ENCODE measurements at places on chromosomes 6 and 20.

DNA sequence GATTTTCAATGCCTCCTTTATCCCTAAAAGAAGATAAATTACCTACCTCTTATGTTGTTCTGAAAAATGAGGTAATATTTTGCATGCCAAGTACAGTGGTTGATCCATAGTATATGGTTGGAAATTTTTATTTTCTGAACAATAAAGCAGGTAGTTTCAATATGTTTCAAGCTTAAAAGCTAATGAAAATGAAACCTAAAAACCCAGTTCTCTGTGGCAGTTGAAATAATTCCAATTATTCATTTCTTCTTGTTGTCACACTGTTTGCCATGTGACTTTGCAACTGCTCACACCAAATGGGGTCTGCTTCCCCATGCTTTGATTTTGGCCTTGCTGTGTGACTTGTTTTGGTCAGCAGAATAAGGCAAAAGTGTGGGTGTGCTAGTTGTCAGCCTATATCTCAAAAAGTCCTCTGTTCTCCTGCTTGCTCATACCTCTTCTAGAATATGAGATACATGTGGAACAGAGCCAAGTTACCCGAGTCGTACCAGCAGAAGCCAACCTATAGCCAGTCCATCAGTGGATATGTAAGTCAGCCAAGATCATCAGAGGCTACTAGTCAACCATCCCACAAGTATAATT is 197.2 kb upstream of the THEMIS start:
- peak; percentile 9 for DNase-seq

DNA sequence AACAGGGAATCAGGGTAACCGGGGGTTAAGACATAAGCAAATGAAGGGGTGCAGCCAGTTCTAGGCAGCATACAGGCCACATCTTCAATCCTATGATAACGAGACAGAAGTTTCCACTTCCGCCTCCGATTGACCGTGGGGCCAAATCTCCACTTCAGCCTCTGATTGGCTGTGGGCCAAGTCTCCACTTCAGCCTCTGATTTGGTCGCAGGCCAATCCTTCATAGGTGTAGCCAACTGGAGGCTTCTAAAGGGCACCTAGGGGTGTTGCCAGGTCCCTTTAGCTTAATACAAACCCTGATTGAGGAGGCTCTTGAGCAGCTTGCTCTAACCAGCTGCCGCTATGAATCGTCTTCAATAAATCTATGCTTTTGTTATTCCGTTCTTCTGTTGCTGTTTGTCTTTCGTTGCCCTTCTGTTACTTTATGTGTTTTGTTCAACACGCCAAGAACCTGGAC is 2.1 kb upstream of the ERGIC3 start:
- DNase-seq = peak; percentile 50

- no peak for DNase-seq
These were observed 84.1 kb downstream of the SLC23A2 start for GRCh38 chr20:4916971-4917881.

DNA sequence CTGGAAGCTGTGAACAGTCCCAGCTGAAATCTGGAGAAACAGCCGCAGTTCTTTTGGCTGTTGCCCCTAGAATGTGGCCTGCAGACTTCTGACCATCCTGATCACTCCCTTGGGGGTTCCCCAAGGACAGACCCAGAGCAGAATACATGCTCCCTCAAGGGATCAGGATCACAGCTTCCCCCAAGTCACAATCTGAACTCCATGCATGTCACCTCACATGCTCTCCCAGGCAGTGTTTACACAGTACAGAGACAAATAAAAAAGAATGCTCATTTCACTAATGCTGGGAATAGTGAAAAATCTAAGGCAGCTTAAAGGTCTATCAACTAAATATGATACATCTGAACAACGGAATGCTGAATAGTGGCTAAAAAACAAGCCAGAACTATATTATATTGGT is 20.5 kb downstream of the SPAG4 start:
- DNase-seq = no peak

- no peak for DNase-seq
These were observed 4.8 kb upstream of the ZMYND8 start for GRCh38 chr20:47361057-47361915.

- no peak for DNase-seq
These were observed 28.4 kb downstream of the MDGA1 start for GRCh38 chr6:37669306-37669705.

- no peak for DNase-seq
These were observed 79.3 kb upstream of the AGPAT4 start for GRCh38 chr6:161353208-161353613.

DNA sequence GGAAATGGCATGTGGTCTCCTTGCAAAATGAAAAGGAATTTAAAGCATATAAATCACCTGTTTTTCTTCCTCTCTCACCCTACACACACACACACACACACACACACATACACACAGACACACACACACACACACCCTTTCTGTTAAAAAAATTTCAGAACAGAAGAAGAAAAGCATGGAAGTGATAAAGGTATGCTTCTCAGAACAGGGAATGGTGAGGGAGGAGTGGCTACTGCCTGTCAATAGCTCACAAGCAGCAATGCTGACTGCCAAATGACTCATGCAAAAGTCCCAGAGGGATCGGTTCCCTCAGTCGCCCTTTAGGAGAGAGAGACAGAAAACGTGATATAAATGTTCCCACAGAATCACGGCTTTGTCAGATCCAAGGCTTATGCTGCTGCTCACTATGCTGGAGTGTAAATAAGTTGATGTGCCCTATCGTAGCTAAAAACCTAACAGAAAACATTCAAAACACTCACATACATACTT is 102.6 kb downstream of the IBTK start:
- no peak for DNase-seq

DNA sequence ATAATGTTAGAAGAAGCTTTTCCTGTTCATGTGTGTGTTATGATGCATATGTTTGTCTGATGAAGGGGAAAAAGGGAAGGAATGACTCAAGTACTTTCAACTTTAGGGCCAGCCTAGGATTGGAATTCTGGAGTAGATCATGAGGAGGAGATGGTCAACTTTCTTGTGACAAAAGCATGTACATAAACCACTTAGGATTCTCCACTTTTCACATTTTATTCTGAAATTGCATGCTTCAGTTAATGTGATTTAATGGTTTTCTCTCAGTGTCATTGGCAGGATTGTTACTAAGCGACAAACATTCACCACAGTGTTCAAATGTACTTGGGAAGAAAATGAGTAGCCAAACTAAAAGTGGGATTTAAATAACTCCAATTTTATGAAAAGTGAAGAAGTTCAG is 80.1 kb downstream of the UTRN start:
- no peak for DNase-seq

GRCh38 chr6:20463396-20463795 is 61.7 kb downstream of the E2F3 start:
- DNase-seq = no peak

DNA sequence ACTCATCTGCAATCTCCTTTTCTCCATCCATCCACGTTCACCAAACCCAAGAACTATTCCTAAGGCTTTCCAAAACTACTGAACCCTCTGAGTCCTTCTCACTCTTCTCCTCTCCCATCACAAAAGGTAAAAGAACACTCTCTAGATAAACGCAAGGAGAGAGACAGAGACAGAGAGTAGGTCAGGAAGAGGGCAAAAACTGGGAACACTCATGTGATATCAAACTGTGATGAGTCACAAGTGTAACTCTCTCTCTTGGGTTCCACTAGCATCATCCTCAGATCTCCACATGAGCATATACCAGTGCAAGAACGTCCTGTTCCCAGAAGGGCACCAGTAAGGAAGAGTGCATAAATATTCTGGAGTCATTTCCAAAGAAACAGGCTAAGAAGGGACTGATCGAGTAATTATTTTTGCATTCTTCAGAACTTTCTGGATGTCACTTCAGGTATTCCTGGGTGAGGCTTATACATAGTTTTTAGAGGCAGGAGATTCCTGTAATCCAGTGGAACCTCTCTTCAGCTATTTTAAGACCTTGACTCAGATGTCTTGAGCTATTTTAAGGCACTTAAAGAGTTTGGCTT is 47.3 kb upstream of the STXBP5 start:
- DNase-seq = no peak

DNA sequence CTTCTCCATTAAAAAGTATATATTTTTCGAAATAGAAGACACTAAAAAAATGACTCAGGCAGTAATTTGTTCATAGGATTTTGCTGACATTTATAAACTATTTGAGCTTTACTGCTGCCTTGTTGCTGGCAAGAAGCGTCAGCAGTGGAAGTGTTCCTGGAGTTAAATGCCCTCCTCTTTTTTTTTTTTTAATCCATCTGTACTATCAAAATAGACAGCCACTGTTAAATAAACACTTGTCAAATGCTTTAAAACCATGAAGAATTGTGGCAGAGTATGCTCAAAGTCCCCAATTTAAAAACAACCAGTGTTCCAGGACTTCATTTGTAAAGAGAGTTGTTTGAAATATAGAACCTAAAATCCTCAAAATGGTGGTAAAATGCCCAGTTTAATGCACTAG is 253.8 kb downstream of the NKAIN2 start:
- no peak for DNase-seq

DNA sequence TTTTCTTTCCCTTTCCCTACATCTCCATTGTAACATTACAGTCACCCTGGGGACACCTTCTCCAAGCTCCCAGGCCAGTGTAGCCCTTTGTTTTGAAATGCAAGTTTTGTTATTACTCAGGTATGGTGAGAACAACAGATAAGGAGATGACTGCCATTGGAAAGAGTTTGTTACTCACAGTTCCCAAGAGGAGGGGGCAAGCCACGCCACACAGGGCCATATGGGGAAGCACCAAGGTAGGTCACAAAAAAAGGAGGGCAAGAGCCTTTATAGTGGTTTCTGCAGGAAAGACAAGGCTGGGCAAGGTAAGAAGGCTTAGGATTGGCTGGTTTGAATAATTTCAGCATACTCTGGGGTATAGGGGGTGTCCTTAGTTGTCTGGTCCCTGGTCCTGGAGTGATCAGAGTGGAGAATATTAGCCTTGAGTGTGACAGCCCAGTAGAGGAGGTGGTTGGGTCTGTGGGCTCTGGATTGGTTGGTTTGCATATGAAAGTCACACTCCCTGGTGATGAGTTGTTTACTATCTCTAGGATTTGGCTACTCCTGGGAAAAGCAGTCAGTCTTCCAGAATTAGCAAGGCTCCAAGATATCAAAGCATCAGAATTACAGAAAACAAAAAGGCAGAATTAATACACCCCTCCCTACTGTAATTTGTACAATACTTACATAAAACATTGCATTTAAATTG is 33.1 kb upstream of the SMLR1 start:
- DNase-seq = peak; percentile 15

- no peak for DNase-seq
These were observed 1188.0 kb downstream of the GRIK2 start for GRCh38 chr6:102581378-102582124.

DNA sequence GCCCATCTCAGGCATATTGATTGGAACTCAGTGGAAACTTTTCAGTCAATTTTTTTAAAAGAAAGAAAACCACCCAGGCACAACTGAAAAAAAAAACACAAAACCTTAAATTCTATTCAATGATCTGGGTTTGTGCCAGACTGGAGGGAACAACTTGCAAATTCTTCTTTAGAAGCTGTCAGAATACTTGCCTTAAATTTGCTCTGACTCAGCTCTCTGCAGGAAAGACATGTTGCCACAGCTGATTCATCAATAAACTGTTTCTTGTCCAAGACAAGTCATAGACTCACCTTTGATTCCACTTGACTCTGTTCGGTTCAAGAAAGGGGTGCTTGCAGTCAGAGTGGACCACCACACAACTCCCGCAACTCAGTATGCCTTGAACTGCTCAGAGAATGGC is 117.8 kb upstream of the F13A1 start:
- no peak for DNase-seq

DNA sequence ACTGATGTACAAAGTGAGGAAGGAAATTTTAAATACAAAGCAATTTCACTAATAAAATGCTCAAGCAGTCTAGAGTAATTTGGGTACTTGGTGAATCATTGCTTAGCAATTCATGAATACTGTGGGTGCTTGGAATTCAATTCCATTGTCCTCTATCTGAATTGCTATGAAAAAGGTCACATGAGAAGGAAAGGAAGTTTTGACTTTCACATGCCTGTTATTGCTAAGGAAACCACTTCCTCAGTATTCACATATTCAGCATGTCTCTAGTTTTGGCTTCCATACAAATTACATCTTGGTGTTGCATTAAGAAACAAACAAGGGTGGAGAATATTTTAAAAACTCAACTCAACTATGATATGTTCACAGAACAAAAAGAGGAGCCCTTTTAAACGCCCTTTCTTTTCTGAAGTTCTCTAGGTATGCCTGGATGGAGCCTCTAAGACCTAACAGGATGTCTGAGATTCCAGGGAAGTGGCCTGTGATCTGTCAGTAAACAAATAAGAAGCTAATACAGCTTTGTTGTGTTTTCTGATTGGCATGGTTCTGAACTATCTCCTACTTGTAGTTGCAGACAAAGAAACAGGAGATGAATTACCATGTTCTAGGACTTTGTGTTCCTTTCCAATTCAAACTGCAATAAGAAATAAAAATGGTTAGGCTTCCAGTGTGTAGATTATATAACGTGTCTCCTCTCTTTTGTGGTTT is 190.4 kb downstream of the OGFRL1 start:
- DNase-seq = no peak

DNA sequence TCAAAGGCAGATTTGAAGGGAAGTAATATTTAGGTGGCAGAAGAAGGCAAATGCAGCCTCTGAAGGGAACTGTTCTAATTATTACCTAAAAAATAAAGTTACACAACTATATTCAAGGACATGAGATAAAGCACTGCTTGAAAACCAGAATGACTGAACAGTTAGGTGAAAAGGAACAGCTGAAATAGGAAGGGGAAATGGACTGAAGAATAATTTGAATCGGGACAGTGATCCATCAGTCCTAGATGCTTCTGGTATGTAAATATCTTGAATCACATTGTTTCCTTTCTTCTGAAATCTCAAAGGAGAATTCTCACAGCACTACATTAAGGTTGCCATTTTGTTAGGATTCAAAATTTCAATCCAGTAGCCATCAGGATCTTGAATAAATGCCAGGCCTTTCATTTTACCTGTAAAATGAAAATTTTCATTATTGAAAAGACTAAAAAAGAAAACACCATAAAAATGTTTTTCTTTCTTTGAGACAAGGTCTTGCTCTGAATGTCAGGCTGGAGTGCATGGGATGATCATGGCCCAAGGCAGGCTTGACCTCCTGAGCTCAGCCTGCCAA is 25.9 kb downstream of the GLO1 start:
- no peak for DNase-seq

All from activated CD8-positive, alpha-beta T cell treated with anti-CD3 and anti-CD28 coated beads for 36 hours (primary cell).